ENCODE measurements at places on chromosomes 2 and 18.

GRCh38 chr2:12708508-12709206 lies 8.1 kb upstream of the TRIB2 start:
- no peak for DNase-seq

DNA sequence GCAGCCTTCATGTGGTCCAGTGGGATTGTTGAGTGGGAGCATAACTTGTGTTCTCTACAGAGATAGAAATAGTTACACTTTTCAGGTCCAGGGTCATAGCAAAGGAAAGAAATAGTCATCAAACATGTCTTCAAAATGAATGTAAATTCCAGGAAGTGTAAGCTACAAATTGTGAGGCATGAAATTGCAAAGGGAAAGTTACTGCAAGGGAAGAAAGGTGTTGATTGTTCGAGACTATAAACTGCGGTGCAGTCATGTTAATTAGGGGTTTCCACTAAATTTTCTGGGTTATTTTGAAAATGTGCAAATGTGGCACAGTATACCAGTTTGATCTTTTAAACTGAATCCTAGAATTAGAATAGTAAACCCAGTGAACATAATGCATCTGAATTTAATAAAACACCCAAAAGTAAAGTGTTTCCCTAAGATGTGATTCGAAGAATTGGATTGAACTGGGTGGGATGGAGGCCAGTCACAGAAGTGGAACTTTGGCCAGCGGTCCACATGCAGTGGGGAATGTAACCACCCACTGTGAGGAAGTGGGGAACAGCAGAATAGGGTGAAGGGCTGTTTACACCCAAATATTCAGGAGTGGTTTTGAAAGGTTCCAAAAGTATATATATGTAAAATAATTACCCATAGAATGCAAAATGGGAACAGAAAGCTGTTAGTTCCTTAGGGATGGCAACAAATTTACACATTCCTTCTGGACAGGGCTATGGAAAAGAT lies 126.5 kb upstream of the CCDC68 start:
- DNase-seq, result no peak

DNA sequence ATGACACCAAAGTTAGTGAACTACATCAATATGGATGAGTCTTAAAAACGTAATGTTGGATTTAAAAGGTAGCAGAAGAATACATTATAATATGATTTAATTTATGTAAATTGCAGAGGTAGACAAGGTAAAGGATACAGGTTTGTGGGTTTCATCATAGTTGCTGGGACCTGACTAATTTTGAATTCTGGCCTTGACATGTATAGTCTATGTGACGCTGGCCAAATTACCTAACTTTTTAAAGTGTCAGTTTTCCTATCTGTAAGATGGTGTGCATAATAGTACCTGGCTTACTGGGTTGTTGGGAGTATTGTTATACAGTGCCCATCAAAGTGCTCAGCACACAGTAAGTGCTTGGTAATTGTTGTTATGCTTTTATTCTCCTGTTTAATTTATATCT lies 34.5 kb downstream of the GALNT1 start:
- no peak for DNase-seq

DNA sequence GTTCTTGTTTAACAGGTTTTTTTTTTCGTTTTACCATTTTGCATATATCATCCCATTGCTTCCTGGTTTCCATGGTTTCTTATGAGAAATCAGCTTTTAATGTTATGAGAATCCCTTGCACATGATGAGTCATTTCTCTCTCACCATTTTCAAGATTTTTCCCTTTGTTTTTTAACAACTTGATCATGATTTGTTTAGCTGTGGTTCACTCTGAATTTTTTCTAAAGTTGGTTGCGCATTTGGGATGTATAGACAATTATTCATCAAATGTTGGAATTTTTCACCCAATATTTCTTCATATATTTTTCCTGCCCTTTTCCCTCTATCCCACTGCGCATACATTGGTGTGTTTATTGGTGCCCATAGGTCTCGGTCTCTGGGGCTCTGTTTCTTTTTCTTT lies 42.4 kb upstream of the BIN1 start:
- DNase-seq, result no peak

- no peak for DNase-seq
These were observed 242.0 kb upstream of the STON1 start for GRCh38 chr2:48287976-48288375.

GRCh38 chr2:201559067-201559710 lies 84.1 kb downstream of the TMEM237 start:
- no peak for DNase-seq

- DNase-seq, result no peak
These were observed 7.7 kb downstream of the ACVR1C start for GRCh38 chr2:157620956-157621355.

DNA sequence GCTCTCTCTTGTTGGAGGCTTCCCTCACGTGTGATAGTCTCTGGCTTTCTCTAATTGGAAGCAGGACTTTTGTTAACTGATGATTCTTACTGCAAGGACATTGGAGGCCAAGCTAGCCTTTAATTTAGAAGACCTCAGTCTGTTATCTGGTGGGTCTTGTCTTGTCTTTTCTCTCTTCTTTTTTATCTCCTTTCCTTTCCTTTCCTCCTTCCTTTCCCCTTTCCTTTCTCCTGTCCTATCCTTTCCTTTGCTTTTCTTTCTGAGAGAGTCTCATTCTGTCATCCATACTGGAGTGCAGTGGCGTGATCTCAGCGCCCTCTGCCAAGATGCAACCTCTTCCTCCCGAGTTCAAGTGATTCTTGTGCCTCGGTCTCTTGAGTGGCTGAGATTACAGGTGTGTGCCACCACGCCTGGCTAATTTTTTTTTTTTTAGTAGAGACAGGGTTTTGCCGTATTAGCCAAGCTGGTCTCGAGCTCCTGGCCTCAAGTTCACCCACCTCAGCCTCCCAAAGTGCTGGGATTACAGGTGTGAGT lies 18.1 kb downstream of the CCNYL1 start:
- DNase-seq, result no peak

DNA sequence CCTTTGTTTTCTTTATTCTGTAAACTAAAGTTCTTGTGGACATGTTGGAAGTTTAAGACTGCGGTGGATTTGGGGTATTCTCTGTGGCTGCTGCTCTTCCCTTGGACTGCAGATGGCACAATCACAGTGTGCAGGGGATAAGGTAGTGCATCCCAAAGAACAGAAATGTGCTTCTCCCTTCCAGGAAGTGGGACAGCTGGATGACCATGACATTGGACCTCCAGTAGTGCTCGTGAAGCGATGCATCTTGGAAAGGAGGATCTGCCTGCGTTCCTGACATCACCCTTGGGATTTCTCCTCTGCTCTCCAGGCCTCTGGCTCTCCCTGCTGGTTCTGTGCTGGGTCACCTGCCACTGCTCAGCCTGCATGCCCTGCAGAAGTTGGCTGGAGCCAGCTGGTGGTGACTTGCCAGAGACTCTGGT lies 109.9 kb downstream of the SLC4A3 start:
- DNase-seq, result no peak

- no peak for DNase-seq
These were observed 174.3 kb downstream of the BCL2 start for GRCh38 chr18:63145166-63145850.

DNA sequence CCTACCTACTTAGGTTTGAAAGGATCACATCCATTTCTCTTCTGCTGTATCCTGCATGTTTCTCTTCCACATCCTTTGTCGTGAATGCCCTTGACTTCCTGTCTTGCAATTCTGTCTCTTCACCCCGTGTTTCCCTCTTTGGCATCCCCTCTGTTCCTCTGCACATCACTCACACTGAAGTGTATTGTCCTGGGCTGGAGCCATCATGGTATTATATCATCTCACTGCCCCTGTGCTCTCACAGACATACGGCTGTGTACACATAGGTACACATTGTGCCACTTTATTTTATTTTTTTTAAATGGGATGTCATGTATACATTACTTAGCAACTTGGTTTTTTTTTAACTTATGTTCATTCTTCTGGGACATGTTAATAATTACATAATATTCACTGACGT lies 291.6 kb downstream of the ALPK2 start:
- no peak for DNase-seq

DNA sequence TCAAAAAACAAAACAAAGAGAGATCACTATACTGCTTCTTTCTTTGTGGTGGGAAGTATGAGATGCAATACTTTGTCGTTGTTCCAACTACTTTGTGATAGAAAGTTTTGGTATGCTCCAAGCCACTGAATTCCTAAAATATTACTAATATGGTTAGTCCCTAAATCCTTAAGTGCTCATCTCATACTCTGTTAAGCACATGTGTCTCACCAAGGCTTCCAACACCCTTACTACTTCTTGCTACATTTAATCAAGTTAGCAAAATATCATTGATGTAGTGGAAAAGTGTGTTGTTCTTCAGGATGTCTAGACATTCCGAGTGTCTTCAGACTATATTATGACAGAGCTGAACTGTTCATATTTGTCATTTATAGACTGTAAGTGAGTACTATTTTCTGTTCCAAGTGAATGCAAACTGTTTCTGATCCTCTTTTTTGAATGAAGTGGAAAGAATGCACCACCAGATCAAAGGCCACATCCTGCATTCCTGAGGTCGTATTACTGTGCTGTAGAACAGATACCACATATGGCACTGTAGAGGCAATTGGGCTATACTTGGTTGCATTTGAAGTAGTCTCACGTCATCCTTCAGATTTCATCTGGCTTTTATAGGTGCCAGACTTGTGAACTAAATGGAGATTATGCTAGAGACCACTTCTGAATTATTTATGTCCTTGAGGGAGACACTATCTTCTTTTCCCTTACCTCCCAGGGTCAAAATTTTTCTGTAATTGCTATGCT lies 298.4 kb upstream of the ZNF521 start:
- no peak for DNase-seq

DNA sequence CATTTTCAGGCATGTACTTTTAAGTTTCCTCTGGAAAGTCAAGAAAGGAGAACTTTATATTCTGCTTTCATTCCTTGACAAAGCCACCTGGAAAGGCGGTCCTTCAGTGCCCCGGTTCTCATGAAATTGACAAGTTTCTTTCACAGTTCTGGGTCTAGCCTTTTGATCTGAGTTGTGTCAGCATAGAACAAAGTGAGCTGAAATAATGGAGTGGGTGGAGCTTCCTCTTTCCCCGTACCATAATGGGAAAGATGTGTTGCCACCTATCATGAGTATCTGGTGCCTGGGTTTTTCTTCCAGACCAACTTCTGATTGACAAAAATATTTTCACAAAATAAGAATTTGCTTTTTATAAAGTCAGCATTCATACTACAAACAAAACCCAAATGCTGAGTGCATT lies 49.3 kb downstream of the PTRHD1 start:
- no peak for DNase-seq
